NCI-H1105 (cell line): ENCODE measurements at places on chromosomes 7 and 10.

DNA sequence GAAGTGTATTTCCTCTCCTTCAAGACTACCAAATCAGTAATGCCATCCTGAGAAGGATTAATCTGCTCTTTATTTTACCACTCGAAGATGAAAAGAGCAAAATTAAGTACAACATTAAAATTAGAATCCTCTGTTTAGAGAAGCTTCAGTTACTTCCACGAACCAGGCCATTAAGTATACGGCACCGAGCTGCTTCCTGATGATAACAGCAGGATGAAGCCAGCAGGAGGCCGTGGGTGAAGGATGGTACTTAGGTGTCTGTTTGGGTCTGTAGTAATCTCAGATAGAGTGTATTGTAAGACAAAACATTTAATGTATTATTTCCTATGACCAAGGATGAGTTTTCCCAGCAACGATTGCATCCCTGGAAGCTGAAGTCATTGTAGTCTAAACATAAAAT lies 362.8 kb downstream of the SFMBT2 start:
- DNase-seq: no peak

- no peak for DNase-seq
Observed at GRCh38 chr7:31126976-31127375, 74.9 kb downstream of the ADCYAP1R1 start.

DNA sequence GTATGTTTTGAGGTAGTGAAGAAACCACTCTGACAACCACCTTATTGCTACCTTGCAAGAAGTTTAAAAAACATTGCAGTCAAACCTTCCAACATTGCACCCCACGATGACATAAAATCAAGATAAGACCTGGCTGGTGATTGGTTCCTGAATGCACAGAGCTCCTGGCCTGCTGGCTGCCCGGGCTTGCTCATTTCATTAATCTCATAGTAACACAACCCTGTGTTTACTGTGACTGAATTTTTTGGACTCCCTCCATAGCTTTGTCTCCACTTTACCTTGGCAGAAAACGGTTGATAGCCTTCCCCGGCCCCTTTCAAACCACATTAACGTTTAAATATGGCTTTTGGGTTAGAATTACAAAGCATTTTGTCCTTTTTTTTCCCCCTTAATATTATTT lies 27.5 kb downstream of the VWA2 start:
- peak; percentile 76 for DNase-seq

- DNase-seq: no peak
Observed at GRCh38 chr7:128203047-128203491, 38.0 kb upstream of the LEP start.

DNA sequence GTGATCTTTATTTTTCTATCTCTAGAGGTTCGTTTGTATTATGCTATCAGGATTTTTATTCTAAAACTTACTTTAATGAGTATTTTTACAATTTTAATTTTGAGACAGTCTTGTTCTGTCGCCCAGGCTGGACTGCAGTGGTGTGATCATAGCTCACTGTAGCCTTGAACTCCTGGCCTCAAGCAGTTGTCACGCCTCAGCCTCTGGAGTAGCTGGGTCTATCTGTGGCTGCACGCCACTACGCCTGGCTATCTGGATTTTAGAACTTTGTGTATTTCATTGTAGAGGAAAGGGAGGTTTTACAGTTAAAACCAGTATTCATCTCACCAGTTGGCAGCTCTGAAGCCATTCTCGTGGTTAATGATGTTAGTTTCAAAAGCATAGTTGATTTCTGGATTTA lies 25.9 kb downstream of the DNAJB6 start:
- DNase-seq: no peak

- DNase-seq: no peak
Observed at GRCh38 chr7:155973451-155973997, 161.3 kb upstream of the SHH start.

GRCh38 chr10:100999742-101000126 lies at the start of gene LZTS2:
LZTS2 (plus strand) TSS chr10:100999808; CDS start chr10:101002539, 2,731 bp downstream.
- DNase-seq: no peak

DNA sequence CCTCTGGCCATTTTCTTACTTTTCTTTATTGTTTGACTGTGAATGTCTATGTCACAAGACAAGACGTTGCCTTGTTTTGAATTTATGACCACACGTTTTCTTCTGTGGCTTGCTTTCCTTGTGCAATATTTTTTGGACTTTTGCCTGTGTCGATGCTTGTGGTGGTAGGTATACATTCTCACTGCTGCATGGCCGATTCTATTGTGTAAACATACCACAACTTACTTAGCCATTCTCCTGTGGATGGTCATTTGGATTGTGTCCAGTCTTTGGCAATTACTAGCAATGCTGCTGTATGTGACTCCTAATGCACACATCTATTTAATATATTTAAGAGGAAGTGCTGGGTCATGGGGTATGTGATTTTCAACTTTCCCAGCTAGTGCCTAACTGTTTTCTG lies 18.0 kb upstream of the DLG5 start:
- no peak for DNase-seq

GRCh38 chr10:131888186-131888604 lies 12.6 kb upstream of the PPP2R2D start:
- no peak for DNase-seq

DNA sequence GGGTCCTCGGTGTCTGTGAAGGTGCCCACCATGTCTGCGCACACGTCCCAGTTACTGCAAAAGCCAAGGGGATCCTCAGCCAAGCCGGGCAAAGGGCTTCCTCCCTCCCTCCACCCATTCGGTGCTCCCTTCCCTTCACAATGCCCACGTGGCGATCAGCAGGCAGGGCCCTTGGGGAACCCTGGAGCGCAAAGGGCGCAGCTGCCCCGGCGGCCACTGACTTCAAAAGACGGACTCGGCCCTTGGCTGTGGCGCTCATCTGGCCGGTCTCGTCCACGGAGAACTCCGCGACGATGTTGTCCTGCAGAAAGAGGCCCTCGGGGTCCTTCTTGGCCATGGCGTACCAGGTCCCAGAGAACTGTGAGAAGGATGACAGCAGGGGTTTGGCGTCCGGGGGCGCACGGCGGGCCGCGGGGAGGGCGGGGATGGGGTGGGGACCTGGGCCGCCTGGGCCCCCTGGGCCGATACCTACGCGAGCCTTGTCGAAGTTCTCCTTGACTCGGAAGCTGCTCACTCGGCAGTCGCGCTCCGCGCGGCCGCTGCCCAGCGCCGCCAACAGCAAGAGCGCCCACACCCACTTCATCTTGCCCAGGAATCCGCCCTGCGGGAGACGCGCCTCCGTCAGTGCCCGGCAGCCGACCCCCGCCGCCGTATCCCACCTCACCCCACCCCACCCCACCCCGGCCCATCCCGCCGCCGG lies 439 bp downstream of the RBP4 start:
- no peak for DNase-seq

GRCh38 chr10:26829810-26830515 lies 30.8 kb downstream of the ABI1 start:
- DNase-seq: no peak

DNA sequence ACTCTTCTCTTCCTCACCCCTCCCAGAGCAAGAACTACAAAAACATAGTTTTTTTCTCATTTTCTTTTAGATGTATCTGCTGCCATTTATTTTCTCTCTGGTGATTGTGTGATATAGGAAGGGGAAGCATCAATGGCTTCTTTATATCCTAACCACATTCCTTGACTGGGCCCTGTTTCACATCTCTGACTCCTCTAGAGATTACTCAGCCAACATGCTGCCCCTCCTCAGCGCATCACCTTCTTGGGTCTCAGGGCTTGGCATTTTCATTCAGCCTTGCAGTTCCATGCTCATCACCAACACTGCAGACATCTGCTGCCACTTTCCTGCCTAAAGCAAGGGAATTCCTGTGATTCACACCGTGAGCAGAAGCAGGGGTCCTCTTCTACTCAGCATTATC lies 705.5 kb downstream of the AUTS2 start:
- no peak for DNase-seq

GRCh38 chr7:148362541-148362940 lies 228.0 kb upstream of the C7orf33 start:
- no peak for DNase-seq

DNA sequence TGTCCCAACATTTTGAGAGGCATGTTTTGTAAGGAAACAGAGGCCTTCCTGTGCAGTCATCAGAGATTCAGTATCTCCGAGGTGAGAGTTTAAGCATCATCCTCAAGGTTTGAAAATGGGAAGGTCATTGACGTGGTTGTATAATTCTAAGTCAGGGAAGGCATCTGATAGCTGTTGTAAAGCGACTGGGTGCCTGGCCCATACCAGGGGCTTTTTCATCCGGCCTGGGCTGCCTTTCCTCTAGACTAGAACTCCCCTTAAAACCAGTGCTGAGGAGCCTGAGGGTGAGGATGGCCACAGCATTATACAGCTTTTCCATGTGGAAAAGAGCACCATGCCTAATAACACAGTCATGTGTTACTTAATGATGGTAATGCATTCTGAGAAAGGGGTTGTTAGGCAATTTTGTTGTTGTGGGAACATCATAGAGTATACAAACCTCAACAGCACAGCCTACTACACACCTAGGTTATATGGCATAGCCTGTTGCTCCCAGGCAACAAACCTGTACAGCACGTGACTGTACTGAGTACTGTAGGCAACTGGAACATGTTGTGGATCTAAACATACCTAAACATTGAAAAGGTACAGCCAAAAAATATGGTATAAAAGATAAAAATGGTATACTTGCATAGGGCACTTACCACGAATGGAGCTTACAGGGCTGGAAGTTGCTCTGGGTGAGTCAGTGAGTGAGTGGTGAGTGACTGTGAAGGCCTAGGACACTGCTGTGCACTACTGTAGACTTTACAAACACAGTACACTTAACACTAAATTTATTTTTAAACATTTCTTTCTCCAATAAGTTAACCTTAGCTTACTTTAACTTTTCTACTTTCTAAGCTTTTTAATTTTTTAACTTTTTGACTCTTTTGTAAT lies 13.5 kb upstream of the CACUL1 start:
- no peak for DNase-seq

- no peak for DNase-seq
Observed at GRCh38 chr10:85222300-85222699, 893.9 kb downstream of the CCSER2 start.

DNA sequence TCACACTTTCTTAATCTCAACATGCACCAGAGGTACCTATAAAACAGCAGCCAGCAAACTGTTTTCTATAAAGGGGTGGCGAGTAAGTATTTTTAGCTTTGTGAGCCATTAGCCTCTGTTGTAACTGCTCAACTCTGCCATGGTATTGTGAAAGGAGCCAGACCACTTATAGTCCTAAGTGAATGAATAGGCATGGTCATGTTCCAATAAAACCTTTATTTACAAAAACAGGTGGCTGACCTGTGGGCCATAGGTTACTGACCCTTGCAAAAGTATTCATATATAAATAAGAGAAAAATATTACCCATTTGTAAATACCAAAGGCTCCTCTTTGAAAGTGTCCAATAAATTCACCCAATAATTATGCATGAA lies 50.3 kb downstream of the ICA1 start:
- DNase-seq: no peak
